ELR (cell line): ENCODE measurements at places on chromosomes 16 and 17.

DNA sequence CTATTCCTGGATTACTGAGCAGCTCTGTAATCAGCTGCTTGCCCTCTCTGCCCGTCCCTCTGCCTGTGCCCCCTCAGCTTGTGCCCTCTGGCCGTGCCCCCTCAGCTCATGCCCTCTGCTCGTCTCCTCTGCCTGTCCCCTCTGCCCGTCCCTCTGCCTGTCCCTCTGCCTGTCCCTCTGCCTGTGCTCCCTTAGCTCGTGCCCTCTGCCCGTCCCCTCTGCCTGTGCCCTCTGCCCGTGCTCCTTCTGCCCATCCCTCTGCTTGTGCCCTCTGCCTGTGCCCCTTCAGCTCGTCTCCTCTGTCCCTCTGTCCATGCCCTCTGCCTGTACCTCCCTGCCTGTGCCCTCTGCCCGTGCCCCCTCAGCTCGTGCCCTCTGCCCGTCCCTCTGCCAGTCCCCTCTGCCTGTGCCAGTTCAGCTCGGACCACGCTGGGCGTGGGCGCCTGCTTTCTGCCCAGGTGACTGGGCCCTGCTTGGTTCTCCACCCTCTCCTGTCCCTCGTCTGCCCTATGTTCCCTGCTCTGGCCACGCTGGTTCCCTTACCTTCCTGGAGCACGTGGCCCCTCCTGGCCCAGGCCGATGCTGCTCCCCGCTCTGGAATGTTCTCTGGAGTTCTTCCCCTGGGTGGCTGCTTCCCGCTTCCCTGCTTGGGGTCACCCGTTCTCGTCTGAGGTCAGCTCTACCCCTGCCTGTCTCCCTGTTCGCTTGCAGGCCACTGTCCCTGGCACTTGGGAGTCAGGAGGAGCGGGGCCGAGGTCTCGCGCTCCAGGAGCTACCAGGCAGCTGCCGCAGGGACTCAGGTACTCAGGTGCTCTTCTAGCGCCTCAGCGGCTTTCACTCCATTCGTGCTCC is 63.9 kb downstream of the BANP start:
- no peak for DNase-seq

GRCh38 chr16:74450236-74450635 is 29.0 kb upstream of the CLEC18B start:
- peak; percentile 16 for DNase-seq

DNA sequence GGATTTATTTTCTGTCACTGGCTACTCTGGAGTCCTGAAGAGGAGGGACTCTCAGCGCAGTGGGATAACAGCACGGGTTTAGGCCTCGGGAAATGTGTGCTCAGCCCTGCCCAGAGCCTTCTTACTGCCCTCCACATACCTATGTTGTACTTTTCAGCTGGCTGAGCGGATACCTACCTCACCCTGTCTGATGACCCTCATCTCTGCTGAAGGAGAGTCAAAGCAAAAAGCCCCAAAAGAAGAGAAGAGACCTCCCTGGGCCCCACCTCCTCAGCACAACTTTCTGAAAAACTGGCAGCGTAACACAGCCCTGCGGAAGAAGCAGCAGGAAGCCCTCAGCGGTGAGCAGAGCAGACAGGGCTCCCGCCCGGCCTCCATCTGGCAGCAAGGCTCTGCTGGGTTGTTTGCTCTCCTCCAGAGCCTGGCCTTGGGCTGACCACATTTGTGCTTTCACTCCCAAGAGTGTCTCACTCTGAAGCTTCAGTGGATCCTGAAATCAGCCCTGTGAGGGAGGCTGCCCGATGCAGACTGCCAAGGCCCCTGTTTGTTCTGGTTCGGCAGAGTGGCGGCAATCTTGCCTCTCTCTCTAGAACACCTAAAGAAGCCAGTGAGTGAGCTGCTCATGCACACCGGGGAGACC is 10.3 kb downstream of the MYCBPAP start:
- DNase-seq, result no peak

GRCh38 chr17:48522031-48522653 is 8.7 kb downstream of the HOXB1 start:
- no peak for DNase-seq

DNA sequence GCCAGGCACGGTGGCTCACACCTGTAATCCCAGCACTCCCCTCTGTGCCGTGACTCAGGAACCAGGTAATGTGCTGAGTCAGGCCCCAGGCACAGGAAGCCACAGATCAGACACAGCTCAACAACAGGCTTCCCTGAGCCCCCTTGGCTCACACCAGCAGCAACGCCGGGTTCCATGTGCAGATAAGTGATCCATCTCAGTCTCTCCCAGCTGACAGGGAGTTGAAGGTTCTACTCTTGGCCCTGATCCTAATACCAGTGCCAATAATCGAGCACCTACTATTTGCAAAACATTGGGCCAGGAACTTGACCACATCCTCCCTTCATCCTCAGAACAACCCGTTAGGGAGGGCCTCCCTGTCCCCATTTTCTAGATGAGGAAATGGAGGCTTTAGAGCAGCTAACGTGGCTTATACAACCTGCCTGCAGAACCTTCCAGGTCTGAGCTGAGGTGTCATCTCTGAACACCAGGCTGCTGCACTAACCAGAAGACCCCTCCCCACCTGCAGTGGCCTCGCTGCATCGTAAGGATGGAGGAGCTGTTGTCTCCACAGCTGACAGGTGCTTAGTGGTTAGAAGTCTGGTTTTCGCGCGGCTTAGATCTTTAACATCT is 64.8 kb upstream of the AMZ2 start:
- no peak for DNase-seq

DNA sequence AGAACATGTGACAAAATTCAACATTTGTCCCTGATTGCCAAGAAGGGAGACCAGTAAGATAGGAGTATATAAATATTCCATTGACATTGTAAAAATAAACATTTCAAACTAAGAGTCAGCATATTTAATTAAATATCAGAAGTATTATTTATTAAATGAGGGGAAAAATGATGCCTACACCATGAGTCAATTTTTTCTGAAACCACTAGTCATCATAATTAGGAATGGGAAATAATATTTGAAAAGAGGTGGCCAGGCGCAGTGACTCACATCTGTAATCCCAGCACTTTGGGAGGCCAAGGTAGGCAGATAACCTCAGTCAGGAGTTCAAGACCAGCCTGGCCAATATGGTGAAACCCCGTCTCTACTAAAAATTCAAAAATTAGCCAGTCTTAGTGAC is 2.1 kb downstream of the CMTM1 start:
- DNase-seq, result peak; percentile 65

DNA sequence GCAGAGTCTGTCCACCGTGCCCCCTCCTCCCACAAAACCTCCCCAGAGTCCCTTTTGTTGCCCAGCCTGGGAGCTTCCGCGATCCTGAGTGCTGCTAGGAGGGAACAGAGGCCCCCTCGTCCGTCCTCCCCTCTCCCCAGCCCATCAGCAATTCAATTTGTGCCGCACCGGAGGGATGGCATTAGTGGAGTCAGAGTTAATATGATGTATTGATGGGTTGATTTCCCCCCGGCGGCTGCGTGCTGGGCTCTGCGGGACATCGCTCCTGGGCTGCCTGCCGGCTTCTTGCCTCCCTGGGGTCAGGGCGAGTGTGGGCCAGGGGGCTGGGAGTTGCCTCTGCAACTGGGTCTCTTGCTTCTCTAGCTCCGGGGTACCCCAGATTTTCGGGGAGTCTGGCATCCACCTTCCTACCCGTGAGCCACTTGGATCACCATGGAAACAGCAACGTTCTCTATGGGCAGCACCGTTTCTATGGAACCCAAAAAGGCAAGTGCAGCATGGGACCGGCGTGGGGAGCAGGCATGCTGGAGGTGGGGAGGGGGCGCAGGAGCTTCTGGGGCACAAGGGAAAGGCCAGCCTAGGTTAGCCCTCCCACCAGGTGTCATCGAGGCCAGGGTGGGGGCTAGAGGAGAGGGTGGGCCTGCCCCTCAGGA is 42.9 kb downstream of the BAHCC1 start:
- no peak for DNase-seq

DNA sequence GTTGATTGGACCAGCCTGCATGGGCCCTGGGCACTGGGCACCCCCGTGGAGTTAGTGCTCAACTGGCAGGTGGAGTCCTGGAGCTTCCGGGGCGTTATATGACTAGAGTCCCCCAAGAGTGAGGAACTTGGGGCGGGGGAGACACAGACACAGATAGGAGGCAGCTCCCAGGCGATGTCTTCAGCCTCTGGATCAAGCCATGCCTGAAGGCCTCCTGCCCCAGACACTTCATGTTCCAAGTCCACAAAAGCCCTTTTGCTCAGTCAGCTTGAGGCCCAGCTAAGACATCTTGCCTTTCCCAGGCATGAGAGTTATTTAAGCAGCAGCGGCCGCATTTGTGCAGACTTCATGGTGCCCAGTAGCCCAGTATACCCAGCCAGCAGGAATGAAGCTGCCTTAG is 136.6 kb upstream of the CIBAR2 start:
- no peak for DNase-seq

DNA sequence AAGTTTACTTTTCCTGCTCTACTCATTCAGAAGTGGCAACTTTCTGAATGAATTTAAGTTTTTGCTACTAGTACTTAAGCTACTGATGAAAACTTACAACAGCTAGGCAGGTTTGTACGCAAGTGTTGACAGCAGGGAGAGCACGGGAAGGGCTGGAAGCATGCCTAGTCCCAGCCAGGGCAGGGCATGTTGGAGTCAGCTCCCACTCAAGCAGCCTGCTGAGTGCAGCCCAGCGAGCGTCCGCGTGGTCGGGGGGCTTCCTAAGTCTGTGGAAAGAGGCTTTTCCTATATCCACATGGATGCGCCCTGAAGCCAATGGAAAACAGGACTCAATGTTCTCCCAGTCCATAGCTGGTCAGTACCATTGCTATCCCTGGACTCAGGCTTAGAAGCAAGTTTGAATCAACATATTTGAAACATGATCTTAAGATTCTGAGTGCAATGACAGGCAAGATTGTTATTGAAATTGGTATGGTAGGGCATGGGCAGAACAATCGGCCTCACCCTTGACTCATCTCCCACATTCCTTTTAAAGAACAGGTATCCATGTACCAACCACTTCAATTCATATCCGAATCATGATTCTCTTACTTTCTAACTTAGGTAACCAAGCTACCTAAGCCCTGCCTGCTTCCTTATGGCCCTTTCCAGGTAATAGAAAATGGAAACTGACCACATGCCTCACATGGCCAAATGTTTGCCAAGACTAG is 22.5 kb downstream of the CYB5D2 start:
- DNase-seq, result no peak

GRCh38 chr17:10251212-10251948 is 53.0 kb upstream of the GAS7 start:
- DNase-seq, result no peak

DNA sequence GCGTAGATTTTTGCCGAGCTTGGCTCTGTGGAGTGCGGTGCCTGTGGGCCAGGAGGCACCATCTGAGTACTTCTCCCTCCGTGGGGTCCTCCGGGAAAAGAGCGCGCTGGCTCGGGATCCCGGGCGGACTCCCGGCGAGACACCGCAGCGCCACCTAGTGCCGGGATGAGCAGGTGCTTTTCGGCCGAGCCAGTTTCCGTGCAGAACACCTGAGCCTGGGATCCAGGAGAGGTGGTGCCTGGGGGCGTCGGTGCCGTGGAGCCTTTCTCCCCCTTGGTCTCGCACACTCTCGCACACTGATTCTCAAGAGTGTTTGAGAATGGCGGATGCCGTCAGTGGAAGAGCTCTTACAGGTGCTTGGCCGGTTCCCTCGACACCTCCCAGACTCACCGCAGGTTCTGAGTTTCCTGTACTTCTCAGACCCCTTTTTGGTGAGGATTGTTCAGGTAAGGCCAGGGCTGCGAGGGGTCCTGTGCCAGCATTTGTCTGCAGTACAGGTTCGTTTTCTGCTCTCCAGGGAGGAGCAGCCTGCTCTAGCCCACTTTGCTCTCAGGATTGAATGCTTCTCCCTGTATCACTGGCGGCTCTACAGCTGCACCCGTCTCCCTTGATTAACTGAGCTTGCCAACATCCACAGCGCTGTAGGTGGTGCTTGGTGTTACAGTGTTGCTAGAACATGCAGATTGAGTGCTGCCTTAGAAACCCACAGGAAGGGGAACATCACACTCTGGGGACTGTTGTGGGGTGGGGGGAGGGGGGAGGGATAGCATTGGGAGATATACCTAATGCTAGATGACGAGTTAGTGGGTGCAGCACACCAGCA is 23.3 kb downstream of the TBCD start:
- DNase-seq, result peak; percentile 59

DNA sequence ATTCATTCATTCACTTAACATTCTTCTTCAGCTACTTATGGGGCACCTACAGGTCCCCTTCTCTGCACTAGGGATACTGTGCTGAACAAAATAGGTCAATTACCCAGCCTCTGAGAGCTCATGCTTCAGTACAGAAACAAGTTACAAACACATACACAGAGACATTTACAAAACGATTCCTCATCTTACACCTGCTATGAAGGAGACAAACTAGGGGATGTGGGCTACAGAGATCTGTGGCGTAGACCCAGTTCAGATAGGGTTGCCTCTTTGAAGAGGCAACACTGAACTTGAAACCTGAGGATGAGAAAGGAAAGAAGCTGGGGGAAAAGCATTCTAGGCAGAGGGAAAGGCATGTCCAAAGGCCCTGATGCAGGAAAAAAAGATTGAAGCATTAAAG is 5.2 kb downstream of the IL21R start:
- no peak for DNase-seq

DNA sequence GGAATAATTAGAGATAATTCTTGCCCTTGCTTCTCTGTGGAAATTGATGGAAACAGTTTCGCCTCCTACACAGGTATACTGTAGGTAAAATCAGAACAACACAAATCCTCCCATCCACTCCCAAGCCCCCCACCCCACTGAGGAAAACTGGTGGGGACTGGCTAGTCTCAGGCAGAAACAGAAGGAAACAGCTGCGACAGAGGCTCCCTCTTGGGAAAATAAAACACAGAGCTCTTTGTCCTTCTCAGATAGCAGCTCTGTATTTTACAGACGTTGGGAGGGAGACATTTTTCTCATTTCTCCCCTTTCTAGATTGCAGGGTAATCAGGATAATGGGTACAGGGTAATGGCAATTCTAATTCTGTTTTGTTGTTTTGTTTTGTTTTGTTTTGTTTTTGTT is 1.1 kb downstream of the SLFN13 start:
- no peak for DNase-seq

DNA sequence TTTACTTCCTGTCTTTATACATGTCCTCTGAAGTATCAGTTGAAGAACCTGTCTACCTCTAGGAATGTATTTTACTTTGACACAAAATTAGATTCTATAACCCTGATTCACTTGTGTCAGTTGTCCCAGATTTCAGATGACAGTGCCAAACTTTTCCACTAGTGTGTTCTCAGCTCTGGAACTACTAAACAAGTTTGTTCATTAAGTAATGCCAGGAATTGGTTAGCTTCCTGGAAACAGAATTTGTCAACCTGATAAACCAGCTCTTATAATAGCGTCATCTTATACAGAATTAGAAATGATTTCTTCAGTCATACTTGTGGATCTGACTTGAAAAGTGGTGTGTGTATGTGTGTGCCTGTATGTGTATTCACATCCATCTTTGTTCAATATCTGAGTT is 7.4 kb downstream of the MAP3K3 start:
- no peak for DNase-seq

GRCh38 chr16:2773188-2773968 is 3.7 kb downstream of the ELOB start:
- DNase-seq, result peak; percentile 58

DNA sequence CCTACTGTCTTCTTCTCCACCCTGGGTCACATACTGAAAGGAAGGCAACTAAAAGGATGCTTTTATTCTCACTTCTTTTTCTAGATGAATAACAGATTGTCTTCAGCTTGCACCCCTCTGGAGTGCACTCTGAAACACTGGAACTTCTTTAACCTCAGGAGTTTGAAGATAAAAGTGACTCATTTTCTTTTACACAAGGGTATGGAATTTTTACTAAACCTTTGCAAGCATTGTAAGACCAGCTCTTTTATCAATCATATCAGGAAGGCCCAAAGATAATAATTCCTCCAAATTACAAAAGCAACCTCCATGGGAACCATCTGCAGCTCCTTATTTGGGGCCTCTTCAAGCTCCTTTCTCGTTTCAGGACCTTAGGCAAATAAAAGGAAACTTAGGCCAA is 193.5 kb upstream of the KIF2B start:
- DNase-seq, result peak; percentile 71
